ENCODE measurements at places on chromosomes 6 and 20. TPM values are rescaled to one million over a fixed set of nuclear protein-coding genes. Genes with fewer than 3 reads are reported as not detected.
A peak's percentile ranks its signal among the peaks of the same experiment; 100 is the strongest.

DNA sequence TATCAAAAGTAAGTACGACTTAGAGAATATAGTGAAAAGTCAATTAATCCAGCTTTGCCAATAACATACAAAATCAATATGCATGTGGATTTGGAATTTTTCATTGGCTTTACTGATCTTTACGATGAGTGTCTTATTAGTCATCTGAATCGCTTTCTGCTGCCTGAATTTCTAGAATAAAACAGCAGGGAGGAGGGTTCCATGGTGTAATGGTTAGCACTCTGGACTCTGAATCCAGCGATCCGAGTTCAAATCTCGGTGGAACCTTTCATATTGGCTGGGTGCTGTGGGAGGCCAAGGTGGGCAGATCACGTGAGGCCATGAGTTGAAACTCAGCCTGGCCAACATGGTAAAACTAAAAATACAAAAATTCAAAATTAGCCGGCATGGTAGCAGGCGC is 448.8 kb downstream of the RNF144B start:
- DNase-seq: no peak

Gene PGC
- not detected for total RNA-seq

Gene LAMA4
- 54.7 TPM for total RNA-seq

GRCh38 chr6:138572167-138572875 is 73.0 kb upstream of the NHSL1 start:
- peak; percentile 70 for DNase-seq

Gene SLC18B1
- 12.8 TPM for total RNA-seq

Gene TCF15
- total RNA-seq: 0.65 TPM

DNA sequence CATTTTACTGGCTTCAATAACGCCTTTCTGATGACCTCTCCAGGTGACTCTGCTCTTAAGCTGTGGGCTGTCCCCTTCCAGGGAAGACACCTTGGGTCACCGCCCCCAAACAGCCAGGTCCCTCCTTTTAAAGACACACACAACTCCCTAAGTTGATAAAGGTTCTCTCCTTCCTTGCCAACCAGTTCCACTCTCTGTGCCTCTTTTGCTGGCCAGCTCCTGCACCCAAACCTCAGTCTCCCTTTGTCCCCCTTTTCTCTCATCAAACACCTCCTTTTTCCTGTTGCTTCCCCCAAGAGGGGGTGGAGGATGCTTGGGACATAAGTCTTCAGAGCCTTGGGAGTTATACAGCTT is 1.0 kb downstream of the NCOA6 start:
- DNase-seq: peak; percentile 67

Gene NRN1
- 7.3 TPM for total RNA-seq

- no peak for DNase-seq
Observed at GRCh38 chr6:165920896-165921671, 246.6 kb downstream of the TBXT start.

- no peak for DNase-seq
Observed at GRCh38 chr6:12148841-12149240, 136.7 kb downstream of the HIVEP1 start.

GRCh38 chr20:16472045-16472872 is 101.0 kb downstream of the KIF16B start:
- DNase-seq: no peak

GRCh38 chr20:37697314-37697713 is 3.5 kb downstream of the CTNNBL1 start:
- DNase-seq: no peak

GRCh38 chr6:151576633-151577032 is 82.8 kb downstream of the CCDC170 start:
- DNase-seq: no peak

Gene OR2J3
- total RNA-seq: not detected

Gene CCN6
- not detected for total RNA-seq
